Ascending aorta (tissue), 2 donors: ENCODE measurements at places on chromosomes 6 and 20.
A peak's percentile ranks its signal among the peaks of the same experiment; 100 is the strongest.

DNA sequence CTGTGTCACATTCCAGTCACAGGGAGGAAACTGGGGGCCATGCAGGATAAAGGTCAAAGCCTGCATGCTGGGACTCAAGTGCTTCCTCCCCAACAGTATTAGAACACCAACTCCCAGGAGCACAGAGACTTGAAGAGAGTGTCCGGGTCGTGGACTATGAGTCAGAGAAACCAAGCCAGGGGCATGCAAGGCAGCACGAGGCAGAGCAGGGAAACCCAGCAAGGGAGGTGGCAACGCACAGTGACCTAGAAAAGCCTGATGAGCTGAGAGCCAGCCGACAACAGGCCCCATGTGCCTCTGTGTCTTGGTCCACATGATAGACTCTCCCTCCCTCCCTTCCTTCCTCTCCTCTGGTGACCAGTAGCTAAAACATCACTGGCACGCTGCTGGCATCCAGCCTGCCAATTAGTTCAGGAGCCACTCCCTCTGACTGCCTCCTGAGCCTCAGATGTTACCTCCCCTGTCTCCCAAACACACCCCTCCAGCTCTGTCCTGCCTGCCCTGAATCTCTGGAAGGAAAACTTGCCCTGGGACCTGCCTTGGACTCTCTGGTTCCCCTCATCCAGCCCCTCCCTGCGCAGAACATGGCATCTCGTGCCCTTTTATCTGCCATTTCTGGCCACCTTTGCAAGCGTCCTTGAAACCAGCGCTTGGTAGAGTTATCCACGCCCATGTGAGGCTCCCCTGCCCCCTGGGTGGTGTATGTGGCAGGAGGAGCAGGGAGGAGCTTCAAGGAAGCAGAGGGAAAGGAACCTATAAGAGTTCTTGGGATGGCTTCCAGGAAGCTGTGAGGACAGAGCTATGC, 16.2 kb upstream of the RNF39 start:
- no peak for DNase-seq

DNA sequence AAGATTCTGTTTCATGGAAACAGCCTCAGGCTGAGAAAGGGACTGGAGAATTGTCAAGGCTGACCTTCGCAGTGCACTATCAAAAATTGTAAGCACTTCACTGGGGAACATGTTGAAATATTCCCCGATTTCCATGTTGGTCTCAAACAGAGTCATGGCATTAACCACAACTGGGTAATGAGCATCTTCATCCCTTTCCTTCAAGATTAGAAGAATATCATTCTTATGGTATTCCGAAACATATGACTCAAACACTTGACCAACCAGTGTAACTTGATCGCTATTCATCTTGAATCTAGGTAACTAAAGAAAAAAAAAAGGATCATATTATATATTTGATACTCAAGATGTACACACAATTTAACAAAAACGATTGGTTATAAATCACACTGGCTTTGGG, 3.5 kb downstream of the MCM9 start:
- no peak for DNase-seq

- DNase-seq: no peak
Observed at GRCh38 chr6:141445928-141446628, 686.6 kb upstream of the GJE1 start.

GRCh38 chr6:33160728-33161344, 31.4 kb downstream of the COL11A2 start:
- DNase-seq: no peak

DNA sequence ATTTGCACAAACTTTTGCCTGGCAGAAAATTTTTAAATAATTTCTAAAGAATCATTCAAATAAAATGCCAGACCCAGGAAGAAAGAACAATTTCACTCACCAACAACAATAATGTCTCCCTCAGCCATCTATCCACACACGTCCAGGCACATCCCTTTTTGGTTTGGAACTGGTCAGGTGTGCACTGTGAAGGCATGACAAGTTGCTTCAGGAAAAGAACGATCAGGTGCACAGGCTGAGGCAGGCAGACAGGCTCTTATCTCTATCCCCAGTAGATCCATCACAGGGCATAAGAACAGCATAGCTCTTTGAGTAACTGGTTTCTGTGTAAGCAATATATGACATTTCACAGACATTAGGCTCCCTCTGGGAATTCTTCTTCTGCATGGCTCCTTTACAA, 18.1 kb upstream of the NXT1 start:
- DNase-seq: no peak

DNA sequence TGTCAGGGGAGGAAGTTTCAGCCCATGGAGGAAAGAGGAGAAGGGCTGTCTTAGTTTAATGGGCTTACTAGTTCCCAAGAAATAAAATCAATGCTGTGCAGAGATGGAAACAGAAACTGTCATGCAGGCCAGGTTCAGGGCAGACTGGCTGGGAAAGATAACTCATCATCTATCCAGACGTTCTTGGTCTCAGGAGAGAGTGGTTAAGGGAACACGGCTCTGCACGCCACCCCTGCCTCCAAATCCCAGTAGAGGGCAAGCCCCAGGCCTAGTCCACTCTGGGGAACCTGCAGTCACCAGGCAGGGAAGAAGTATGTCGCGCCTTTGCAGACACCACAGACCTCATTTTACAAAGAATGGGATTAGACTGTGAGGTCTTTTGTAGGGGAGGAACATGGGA, 12.5 kb downstream of the ALDH8A1 start:
- no peak for DNase-seq

DNA sequence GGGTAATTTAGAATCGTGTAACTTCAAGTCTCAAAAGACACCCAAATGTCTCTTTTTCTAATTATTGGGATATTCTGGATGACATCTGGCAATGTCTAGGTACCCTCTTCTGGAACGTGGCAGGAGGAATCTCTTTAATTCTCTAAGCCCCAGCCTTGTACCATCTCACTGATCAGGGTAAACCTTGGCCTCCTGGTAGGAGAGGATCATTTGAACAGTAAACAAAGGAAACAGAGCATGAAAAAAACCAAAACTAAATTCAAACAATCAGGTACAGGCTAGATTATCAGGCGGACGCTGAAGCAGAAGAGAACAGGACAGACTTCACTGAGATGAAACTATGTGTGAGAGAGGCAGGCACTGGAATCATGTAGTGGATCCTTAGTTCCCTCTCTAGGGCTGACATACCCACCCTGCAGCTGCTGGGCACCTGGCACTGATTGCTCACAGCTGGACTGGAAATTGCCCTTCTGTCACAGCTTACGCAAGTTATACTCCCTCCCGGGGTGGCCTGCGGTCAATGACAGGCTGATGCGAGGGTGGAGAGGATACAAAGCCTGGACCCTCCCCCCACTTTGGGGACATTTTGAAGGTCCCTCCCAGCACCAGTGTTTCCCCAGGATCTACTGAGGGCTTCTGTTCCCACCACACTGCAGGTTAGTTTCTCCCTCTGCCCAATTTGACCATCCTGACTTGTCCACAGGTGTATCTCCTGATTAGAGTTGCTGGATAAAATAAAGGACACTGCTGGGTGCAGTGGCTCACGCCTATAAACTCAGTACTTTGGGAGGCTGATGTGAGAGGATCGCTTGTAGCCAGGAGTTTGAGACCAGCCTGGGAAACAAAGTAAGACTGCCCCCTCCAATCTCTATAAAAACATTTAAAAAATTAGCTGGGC, 20.6 kb upstream of the ZBTB24 start:
- DNase-seq: no peak

DNA sequence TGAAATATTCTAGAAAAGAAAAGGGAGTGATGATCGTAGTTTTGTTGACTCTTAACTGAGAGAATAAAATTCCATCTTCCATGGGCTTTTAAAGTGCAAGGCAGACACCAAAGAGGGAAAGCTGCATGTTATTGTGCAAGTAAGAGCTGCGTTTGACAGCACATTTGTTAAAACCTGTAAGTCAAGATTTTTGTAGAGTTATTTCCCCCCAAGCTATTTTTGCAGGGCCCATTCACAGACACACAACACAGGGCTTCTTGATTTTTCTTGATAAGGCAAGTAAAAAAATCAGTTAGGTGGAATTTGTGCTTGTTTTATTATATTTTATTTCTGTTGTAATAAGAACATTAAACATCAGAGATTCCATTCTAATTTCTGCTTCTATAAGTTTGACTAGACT, 13.8 kb downstream of the CFAP206 start:
- no peak for DNase-seq

DNA sequence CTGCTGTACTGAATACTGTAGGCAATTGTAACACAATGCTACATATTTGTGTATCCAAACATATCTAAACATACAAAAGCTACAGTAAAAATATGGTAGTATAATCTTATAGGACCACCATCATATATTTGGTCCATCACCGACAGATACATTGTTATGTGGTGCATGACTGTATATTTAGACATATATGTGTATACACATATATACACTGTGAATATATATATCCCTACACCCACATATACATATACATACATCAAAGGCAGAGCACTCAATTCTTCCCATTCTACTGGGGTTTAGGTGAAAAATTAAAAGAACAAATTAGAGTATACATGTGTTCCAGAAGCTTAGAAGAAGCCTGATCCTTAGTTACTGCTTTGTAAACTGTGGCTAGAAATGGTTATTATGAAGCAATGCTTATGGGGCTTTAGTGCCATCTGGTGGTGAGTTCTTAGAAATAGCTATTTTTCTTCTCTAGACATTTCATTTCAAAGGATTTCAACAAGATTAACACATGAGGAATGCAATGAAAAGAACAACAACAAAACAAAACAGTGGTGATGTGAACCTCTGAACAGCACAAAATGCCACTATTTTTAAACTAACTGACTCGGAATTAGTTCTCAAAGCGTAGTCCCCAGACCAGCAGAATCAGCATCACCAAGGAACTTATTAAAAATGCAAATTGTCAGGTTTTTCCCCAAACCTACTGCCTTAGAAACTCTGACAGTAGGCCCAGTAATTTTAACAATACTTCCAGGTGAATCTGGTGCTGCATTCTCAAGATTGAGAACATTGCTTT, 38.0 kb downstream of the PKHD1 start:
- no peak for DNase-seq

DNA sequence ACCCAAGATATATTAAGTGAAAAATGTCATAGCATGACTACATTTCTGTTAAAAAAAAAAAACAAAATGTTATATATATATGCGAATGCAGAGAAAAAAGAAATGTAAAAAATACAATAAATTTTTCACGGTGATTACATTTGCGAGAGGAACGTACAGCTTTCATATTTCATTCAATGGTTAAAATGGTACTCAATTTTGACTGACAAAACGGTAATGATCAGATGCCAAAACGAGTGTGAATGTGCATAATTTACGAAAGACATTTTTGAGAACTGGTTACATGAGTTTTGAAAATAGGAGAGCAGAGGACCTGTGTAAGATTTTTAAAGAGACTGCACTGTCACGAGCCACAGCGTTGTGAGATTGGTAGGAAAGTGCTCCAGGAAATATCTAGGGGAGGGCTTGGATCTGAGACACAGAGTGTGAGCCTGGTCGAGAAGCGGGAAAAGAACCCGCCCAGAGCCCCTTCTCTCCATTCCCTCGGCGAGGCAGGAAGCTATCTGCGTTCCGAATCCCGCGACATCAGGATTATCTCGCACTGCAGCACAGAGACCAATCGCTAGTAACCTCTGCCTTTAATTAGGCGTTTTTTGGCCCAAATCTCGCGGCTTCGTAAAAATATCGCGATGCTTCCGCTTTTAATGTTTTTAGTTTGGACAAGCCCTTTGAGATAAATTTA, 28.5 kb downstream of the TRIM27 start:
- peak; percentile 98 for DNase-seq

DNA sequence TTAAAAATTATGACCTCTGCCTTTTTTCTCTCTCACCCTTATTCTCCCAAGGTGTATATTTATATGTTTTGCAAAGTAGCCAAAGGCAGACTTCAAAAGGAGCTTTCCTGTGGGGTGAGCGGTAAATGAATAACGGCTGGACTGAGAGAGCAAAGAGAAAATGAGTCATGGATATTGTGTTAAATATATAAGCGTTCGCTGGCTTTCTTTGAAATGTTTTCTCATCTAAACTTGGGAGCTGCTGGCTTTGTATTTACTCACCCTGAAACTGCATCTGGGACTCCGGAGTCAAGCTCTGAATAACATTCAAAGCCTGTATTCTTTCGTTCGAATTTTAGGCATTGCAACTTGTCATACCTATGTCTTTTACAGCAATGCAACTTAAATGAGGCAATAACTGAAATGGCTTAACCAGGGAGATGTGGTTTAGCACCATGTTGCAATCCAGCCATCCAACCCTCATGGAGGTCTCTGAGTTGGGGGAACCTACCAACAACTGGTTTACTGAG, 32.0 kb downstream of the ATXN1 start:
- no peak for DNase-seq

DNA sequence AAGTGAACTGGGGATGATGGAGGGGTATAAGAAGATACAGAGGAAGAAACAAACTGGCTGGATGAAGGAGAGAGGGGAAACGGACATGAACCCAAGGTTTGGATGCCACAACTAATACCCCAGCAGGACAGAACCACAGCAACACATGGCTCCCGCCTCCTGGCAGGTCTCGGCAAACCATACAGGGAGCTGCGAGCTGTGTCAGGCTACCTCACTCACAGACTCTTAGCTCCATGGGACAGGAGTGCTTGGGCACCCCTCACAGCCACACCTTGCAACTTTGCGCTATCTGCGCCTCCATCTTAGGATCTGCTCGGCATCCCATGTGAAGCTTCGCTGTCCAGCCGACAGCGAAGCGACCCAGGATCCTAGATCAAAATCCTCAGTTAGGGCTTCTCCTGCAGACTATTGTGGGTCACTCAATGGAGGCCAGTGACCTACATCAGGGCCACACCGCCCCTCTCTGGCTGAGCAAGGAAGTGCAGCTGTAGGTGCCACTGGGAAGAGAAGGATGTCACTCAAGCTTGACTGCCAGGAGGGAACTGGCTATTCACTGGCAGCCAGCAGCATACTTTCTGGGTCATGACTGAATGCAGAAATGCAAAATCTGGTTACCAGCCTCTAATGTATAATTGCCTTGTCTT, 174.4 kb upstream of the RIN2 start:
- no peak for DNase-seq

DNA sequence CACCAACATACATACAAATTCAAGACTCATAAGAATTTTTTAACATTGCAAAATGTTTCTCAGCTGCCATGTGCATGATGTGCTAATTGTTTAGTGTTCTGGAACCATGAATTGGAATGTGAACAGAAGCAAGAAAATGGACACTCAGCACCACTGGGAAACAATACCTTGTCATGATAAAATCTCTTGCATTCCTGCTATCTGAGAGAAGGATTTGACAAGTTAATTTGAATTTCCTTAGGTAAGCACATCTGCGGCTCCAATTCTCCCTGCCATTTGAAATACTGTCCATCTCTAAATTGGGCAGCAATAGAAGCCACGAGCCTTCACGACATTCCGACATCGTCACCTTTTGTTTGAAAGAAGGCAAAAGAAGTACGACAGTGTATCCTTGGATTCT, 1104.6 kb upstream of the MAP3K7 start:
- no peak for DNase-seq
